ENCODE measurements at places on chromosomes 12 and 14.

- DNase-seq: no peak
Observed at GRCh38 chr14:93753647-93754046, 34.6 kb downstream of the PRIMA1 start.

- DNase-seq: no peak
Observed at GRCh38 chr12:96434107-96434506, 33.9 kb upstream of the CDK17 start.

GRCh38 chr12:27463511-27464219 lies 17.1 kb downstream of the SMCO2 start:
- no peak for DNase-seq

DNA sequence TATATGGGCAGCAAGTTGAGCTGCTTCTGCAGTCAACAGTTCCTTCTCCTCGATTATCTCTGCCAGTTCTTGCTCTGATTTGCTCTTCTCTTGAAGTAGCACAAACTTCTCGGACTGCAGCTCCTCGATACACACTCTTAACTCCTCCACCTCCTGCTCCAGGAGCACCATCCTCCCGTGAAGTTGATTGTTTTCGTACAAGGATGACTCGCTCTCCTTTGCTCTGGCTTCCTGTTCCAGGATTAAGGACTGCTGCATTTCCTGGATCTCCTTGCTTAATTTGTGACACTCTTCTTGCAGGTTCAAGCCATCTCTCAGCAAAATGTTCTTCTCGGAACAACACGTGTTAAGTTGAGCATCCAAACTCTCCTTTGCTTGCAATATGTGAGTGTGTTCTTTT lies 56.2 kb upstream of the VPS33A start:
- no peak for DNase-seq

DNA sequence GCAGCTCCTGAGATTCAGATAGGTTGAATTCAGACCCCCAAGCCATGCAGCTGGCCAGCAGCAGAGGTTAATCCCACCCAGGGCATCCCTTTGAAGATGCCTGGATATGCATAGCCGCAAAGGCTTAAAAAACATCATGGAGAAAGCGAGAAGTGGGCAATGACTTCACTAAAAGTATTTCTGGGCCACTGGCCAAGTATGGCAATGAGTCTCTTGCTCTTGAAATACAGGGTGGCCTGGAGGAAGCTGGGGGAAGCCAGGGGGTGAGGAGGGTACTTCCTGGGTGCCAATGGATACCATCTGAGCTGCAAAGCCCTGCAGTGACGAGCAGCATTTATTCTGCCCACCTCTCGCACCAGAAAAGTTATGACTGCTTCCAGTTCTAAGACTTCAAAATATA lies 539.3 kb upstream of the TBX3 start:
- no peak for DNase-seq

DNA sequence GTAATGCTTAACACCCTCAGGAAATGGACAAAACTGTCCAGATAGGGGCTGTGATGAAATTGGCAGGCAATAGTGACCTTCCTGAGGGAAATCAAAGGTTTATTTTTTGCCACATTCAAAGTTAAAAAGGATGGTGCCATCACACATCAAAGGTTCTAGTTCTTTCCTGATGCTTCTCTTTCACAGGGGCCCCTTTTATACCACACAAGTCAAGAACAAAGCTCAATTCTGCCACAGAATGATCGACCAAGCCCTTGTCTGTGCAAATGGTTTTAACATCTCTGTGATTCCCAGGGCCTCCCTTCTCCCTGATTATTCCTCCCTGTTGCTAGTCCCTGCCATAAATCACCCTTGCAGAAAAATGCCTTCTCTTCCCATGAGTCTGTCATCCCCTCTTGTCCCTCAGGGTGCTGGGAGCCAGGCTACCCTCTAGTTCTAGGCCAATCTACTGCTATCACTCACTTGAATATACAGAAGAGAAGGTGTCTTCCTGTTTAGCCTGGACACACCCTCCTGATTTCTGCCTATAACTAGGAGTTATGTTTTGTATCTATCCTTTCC lies 22.7 kb downstream of the SMCO2 start:
- DNase-seq: no peak

GRCh38 chr12:130356222-130356621 lies 18.5 kb downstream of the PIWIL1 start:
- no peak for DNase-seq

- no peak for DNase-seq
Observed at GRCh38 chr12:52636189-52636588, 15.8 kb downstream of the KRT2 start.

DNA sequence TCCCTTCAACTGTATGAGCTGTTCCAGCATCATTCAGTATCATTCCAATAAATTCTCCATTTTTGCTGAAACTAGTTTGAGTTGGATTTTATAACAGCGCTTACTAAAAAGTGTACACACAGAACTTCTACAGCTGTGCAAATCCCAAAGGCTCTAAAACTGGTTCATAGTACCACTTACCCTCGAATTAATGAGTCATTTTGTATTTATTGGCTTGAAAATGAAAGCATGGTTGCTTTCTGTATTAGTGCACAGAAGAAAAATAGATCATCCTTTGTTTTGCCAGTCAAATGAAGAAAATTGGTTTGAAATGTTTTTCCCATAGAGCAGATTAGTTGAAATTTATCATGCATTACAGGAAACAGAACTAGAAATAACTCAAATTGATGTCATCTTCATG lies 268.3 kb upstream of the CPNE8 start:
- no peak for DNase-seq

- no peak for DNase-seq
Observed at GRCh38 chr12:12718853-12719252, 1.7 kb downstream of the CDKN1B start.

GRCh38 chr12:103382736-103383346 lies 112.9 kb downstream of the C12orf42 start:
- no peak for DNase-seq

DNA sequence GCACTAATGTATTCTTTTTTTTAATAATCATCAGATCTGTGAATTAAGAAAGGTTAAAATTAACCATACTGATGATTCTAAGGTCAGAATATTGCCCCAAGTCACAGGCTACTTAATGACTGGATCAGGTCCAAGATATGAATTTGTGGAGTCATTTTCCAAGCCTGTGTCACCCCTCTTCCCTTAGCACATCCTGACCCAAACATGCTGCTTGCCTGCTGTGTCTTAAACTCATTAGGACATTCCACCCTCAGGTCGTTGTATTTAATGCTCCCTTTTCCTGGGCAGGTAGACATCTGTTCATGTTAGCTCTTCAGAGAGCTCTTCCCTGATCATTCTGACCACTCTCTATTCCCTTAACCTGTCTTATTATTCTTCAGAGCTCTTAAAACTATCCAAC lies 463.5 kb upstream of the PDE3A start:
- DNase-seq: no peak

DNA sequence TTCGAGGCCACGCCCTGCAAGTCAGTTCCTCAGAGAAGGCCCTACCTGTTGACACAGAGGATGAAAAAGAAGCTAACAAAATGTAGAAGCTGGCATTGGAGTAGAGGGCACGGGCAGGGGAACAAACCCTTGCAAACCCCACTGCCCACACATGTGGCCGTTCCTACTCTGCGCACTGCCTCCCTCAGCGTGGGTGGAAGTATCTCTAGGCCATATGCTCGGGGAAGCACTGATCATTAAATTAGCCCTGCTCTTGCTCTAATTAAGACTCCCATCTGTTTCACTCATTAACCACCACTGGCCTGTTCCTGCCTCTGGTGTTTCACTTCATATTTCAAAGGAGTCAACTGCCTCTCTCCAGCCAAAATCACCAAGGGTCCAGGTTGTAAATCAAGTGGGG lies 201.2 kb upstream of the SFSWAP start:
- peak; percentile 67 for DNase-seq

GRCh38 chr14:63992858-63993257 lies 140.1 kb downstream of the SYNE2 start:
- no peak for DNase-seq

DNA sequence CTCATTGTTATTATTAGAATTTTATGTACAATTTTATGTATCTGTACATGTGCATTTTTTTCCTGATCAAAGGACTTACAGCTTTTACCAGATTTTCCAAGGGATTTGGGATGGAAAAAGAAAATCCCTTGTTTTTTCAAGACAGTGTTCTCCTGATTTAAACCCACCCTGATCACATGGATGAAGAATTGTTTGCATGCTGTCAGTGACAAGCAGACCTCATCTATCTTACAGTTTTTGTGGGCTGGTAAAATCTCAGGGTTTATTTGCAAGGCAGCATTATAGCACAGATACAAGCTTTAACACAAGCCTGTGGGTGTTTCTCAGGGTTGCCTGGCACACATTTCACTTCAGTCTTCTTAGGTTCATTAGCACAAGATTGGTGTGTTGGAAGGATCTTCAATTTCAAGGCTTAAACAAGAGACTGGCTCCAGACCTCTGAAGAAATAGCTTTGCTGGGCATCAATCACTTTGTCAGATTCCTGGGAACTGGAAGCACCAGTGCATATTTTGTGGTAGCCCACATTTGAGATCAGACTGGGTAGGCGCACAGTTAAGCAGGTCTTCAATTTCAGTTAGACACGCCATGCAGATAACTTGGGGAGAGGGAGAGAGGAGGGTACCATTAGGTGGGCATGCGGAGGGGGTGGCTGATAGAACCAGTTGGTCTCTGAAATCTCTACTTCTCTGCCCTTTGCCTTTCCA lies 118.0 kb downstream of the TBX5 start:
- DNase-seq: no peak

GRCh38 chr12:112121780-112122565 lies 3.4 kb upstream of the TRAFD1 start:
- DNase-seq: no peak

DNA sequence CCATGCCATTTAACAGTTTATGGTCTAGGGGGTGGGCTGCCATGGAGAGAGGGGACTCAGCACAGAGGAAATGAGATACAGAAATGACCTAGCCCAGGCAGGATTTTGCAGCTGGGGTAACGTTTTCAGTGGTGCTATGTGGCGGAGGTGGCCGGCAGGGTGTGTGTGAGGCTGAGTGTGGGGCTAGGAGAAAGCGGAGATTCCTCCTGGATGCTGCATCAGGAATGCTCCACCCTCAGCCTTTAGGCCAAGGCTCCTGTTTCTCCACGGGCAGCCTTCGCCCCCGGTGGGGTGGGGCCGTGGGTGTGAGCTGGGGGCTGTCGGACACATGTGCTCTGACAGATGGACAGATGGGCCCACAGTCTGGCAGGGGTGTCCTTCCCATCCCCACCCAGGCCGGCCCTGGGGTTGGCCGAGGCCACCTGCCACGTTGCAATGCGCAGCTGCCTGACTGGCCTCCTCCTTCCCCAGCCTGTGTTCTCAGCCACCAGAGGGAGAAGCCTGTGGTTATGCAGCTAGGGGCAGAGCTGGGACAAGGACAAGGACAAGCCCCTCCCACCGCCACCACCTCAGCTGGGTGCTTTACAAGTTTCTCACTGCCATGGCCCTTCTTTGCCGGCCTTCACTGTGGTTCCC lies 44.3 kb downstream of the TEAD4 start:
- no peak for DNase-seq

DNA sequence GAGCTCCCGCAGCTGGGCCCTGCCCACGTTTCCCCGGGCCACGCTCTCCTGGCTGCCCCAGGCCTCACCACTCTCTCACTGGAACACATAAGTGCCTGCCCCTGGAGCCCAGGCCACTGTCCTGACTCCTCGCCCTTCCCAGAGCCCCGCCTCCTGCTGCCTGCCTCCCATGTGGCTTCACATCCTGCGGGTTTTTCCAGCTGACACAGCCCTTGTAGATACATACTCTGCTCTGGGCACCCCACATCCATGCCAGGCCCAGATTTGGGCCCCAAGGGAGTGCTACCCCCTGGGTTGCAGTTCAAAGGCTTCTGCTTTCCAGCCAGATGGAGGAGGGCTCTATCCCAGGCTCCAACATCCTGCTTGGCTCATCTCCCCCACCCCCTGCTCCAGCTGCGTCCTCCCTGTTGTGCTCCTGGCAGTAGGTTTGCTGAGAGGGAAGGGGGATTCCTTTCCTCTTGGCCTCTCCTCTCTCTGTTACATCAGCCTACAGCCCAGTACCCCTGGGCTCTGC lies 60.1 kb downstream of the TSPAN9 start:
- peak; percentile 85 for DNase-seq

DNA sequence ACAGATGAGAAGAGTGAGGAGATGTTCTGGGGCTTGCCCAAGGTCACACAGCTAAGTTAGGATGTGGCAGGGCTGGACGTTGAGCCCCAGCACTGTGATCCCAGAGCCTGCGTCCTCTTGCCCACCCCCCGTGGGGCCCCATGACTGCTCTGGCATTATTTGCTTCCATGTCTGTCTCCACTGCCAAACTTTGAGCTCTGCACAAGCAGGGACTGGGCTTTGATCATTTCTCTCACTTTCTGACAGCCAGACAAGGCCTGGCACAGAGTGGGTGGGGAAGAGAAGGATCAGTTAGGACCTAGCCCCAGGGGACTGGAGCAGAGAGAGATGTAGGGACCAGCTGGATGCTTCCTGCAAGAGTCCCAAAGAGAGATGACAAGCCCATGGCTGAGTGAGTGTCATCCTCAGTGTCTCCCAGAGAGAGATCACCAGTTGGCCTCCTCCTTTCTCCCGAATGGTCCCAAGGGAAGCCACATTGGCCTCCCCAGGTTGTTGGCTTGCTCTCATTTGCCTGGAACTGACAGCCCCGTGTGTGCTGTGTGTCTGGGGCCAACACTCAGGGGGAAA lies 126.7 kb upstream of the PWP1 start:
- no peak for DNase-seq

DNA sequence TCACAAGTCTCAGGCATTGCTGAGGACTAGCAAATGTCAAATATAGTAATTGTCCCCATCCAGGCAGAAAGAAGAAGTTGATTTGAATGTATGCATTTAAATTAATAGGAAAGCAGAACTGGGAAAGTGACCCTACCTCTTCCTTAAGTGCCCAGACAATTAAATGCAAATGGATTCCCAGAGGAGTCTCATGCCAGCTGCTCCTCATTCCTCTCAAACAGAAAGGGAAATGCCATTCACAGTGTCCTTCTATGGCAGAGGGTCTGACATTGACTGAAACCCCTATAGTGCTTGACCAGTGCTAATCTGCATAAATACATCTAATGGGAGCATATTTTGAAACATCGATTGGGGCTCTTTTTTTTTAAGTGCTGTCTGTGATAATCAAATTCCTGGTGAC lies 292.4 kb upstream of the SEL1L start:
- DNase-seq: no peak

DNA sequence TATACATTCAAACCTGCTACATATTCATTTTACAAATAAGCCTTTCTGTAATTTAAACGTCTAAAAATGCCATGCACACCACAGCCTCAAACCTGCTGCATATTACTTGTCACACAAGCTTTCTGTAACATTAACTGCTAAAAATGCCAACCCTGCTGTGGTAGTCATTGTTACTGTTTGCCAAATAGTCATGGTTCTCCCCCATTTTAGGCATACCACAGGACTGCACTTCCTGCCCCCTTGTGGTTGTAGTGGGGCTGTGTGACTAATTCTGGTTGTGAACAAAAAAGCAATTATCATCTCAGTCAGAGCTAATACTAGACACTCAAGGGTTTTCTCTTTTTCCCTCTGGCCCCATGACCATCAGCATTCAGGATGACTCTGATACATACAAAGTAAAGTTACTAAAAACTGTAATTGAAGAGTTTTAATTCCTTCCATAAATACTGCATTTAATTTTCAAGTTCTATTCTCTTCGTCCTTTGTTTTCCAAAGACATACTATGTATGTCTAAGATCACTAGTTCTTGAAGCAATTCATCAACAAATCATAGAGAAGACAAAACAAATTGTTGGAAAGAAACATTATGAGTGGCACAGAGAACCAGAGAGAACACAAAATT lies 5.7 kb upstream of the SLC35F4 start:
- DNase-seq: peak; percentile 67

GRCh38 chr12:77115471-77115870 lies 50.1 kb upstream of the E2F7 start:
- no peak for DNase-seq

GRCh38 chr14:24673059-24673458 lies 39.1 kb upstream of the GZMB start:
- DNase-seq: no peak

All from NCI-H1694 (cell line).